ENCODE measurements at places on chromosomes 6 and 20.

GRCh38 chr6:121033091-121033490 is 301.2 kb downstream of the TBC1D32 start:
- no peak for DNase-seq

DNA sequence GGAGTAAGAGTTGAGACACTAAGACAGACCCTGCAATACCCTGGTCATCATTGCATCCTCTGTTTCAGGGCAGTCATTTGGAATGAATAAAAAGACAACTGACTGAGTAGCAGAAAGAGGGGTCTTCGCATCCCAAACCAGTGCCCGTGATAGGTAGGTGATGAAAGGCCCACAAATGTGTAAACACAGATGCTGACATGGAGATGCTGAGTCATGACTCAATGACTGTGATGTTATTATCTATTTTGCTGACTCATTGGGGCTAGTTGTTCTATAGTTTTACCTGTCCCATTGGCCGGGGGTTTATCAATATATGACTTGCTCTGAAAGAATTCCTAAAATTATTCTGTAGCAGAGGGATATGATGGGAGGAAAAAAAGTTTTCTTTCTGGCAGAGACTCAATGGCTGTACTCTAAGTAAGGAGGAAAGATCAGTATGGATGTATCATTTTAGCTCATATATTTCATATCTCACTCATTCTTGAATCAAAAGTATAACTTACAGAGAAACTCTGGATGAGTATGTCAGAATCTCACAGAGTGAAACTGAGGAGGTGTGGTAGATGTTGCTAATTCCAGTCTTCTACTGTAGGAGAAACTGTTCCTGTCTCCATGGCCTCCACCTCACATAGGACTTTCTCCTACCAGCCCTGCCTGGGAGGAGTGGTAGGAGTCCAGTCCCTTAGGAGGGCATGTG is 119.9 kb upstream of the PREP start:
- no peak for DNase-seq

DNA sequence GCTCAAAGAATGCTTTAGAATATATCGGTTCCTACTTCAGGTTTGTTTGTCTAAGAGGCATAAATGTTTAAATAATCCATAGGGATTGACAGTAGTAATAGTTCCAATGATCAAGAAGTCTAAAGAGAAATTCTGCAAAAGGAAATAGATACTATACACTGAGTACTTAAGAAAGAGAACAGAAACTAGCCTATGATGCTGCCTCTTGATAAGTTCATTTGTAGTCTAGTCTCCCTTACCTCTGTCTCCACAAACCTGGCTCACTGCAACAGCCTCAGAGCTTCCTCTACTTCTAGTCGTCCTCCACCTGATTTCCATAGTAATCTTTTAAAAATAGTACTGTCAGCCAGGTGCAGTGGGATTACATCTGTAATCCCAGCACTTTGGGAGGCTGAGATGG is 511.8 kb downstream of the LMBRD1 start:
- no peak for DNase-seq

DNA sequence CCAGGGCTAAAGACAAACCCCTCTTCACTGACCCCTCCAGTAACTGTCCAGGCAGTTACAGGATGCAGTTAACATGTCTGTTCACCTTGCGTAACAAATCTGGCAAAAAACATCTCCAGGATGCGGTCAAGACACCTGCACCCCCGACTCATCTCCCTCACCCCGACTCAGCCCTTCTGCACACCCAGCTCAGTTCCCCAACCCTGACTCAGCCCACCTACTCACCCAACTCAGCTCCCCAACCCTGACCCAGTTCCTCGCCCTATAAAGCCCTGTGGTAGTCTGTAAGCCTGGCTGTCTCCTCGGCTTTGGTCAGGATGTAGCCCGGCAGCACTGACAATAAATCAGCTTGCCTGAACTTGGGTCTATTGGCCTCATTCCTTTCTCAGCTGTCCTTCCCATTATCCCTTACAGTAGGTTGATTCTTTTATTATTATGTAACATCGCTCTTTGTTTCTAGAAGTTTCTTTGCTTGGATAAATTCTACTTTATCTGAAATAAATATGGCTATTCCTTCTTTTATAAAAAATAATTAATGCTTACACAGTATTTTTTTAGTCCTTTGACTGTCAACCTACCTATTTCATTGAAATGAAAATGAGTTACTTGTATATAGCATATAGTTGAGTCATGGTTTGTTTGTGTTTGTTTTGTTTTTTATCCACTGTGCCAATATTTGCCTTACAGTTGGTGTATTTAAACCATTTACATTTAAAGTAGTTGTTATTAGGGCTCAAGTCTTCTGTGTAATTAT is 12.9 kb upstream of the ADTRP start:
- DNase-seq, result no peak

GRCh38 chr20:39877788-39878187 is 811.2 kb downstream of the MAFB start:
- DNase-seq, result no peak

DNA sequence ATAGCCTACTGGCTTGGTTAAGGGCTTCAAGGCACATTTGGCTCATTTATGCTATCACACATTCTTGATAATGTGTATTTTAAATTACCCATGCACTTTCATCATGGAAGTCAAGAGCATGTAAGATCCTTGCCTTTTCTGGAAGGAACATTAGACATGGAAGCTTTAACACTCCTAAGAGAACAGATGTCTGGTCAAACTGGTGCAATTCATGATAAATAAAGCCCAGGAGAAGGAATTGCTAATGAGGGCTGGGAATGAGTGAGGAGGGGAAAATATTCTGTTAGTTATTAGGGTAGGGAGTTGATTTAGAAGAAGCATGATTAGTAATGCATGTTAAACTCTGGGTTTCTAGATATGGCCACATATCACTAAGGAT is 688.6 kb upstream of the CITED2 start:
- no peak for DNase-seq

GRCh38 chr6:152879681-152880080 is 103.2 kb downstream of the FBXO5 start:
- DNase-seq, result no peak

DNA sequence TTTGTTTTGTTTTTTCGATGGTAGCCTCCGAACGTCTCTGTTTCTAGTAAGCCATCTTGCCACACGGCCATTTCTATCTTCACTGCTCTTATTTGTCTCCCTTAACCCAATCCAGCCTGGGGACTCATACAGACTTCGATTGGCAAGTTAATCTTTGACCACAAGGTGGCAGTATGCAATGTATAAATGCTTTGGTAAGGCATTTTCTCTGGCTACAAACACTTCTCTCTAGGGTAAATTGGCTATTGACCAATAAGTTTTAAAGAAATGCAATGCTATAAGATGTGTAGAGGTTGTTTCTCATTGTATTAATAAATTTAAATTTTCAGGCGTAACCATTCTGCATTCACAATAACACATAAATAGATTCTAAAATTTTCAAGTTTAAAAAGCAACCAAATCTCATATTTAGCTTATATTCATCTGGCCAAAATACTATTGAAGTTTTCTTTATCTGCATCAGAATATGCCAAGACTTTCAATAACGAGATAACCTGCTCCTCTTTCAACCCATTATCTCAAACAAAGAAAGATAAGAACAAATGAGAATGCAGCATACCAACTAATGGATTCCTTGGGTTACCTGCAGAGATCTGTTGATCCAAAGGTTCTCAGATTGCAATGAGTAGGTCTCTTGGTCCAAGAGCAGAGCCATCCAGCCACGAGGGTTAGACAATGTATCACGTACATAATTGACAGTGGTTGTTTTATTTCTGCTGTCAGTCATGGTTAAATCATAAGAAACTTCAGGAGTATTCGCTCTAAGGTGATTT is 231.9 kb downstream of the PKHD1 start:
- peak; percentile 80 for DNase-seq

GRCh38 chr6:125791820-125792165 is 1.0 kb downstream of the NCOA7 start:
- no peak for DNase-seq

GRCh38 chr6:14068133-14068532 is 49.4 kb upstream of the CD83 start:
- DNase-seq, result no peak

GRCh38 chr20:60299951-60300350 is 341.7 kb downstream of the CDH26 start:
- DNase-seq, result no peak

DNA sequence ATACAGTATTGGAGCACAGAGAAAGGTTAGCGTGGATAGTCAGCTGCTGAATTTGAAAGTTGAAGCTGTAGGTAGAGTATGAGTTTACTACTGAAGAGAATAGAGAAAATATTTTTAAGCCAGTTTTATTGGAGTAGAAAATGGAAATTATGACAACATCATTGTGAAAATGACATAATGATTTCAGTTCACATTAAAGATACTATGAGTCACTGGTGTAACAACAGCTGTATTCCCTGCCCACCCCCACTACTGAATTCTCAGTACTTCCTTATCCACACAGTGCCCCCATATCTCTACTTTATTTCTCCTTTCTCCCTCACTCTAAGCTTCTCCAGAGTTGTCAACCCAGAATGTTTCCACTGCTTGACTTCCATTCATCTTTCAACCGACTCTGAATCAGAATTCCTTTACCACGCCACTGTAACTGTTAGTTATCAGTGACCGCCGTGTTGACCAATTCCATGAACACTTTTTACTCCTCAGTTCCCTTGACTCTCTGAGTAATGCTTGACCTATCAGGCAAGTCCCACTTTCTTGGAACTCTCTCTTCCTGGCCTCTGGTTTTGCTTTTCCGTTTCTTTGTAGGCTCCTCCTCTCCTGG is 139.6 kb downstream of the AIG1 start:
- DNase-seq, result no peak

- peak; percentile 3 for DNase-seq
Observed at GRCh38 chr6:64750910-64751309, 956.1 kb downstream of the EYS start.

GRCh38 chr6:2917801-2918445 is 14.8 kb upstream of the SERPINB9 start:
- peak; percentile 67 for DNase-seq

DNA sequence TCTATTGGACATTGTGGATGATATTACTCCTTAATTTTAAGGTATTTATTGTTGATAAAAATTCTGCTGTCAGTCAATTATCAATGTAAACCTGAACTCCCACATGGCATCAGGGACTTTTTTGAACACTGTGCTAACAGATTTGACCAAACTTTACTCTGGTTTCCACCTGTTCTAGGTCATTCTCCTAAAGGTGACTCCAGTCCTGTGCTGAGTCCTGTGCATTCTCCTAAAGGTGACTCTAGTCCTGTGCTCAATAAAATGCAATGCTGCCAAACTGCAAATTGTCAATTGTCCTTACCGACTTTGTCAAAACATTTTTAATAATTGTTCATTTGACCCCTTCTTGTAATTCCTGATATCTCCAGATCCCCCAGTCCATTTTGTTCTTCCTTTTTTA is 408.4 kb upstream of the EPHA7 start:
- no peak for DNase-seq

DNA sequence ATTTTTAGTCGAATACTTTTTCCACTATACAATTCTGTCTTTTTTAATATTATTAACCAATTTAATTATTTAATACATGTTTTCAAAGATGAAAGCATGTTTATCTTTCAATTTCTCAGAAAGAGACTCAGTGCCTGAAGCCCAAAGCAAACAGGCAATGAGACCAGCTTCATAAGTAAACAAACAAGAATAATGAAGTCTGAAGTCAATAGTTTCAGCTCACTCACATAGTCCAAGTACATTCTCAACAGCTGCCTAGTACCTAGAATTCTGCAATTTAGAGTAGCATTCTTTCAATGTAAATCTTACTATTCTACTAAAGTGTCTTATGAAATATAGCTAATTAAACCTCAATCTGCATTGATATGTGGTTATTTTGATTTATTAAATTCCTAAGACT is 626.5 kb upstream of the NRSN1 start:
- no peak for DNase-seq

DNA sequence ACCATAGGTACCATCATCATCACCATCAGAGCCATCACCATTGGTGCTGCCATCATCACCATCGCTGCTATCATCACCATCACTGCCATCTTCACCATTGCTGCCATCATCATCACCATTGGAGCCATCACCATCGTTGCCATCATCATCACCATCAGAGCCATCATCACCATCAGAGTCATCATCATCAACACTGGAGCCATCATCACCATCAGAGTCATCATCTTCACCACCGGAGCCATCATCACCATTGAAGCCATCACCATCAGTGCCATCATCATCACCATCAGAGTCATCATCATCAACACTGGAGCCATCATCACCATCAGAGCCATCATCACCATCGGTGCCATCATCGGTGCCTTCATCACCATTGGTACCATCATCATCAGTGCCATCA is 338.7 kb downstream of the TAF4 start:
- DNase-seq, result no peak

- DNase-seq, result peak; percentile 10
Observed at GRCh38 chr6:159305804-159306537, 136.8 kb downstream of the FNDC1 start.

GRCh38 chr20:1652960-1653359 is 4.6 kb downstream of the SIRPG start:
- no peak for DNase-seq

DNA sequence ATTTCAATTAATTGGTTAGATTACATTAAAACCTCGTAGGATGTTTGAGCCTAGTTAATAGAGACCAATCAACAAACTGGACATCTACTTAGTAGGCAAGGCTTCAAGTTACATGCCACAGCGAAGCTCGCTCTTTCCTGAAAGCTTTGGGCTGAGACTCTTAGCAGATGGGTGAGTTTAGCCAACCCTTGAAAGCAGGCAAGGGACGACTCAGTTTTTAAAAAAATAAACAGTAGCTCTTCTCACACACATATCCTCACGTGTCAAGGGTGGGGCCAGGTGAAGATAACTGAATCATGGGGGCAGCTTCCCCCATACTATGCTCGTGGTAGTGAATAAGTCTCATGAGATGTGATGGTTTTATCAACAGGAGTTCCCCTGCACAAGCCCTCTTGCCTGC is 775 bp downstream of the MTFR2 start:
- no peak for DNase-seq

DNA sequence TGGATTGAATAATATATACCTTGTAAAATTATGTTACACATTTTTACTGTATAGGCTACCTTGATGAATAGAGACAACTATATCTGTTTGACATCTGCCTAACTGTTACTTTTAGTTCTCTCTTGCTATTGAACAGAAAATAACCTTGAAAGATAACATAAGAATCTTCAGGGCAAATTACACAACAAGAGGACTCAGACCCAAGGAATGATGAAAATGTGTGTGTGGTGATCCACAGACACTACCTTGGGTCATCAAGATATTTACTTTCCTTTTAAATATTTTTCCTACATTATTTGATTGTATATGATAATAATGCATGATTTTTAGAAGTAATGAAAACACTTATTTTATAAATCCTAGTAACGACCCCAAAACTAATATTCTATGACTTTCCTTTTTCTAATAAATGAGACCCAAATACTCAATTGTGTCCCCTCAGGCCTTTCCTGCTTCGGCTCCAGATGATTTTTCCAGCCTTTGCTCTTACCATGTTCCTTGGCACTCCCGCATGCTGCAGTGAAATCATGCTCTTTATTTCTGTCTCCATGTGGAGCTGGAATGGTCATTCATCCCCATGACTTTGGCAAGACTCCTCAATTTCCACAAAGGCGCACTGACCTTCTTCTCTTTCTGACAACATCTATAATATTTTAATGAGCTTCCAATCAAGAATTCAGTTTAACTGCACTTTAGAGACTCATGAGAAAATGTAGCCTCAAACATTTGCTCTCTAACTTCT is 187.6 kb downstream of the EPM2A start:
- DNase-seq, result peak; percentile 3

GRCh38 chr6:68559716-68560115 is 75.4 kb upstream of the ADGRB3 start:
- DNase-seq, result peak; percentile 55
